Vagina (tissue), 2 donors: ENCODE measurements at places on chromosomes 1 and 21. TPM values are rescaled to one million over a fixed set of nuclear protein-coding genes. Genes with fewer than 3 reads are reported as not detected.
A peak's percentile ranks its signal among the peaks of the same experiment; 100 is the strongest.

Gene CYP4A22
- not detected for total RNA-seq

Gene PPIAL4G
- not detected for total RNA-seq

Gene ATP1A4
- not detected for total RNA-seq

Gene IVL
- 169 TPM for total RNA-seq

Gene RBP7
- 36.3 TPM for total RNA-seq

Gene ANGPTL1
- total RNA-seq, result 19.4 TPM

Gene RNU1-2
- total RNA-seq, result 19,908 TPM

Gene CRP
- not detected for total RNA-seq

Gene OPN3
- total RNA-seq, result 15.5 TPM

Gene ATP5PF
- total RNA-seq, result 74.9 TPM

Gene LCE3B
- not detected for total RNA-seq

DNA sequence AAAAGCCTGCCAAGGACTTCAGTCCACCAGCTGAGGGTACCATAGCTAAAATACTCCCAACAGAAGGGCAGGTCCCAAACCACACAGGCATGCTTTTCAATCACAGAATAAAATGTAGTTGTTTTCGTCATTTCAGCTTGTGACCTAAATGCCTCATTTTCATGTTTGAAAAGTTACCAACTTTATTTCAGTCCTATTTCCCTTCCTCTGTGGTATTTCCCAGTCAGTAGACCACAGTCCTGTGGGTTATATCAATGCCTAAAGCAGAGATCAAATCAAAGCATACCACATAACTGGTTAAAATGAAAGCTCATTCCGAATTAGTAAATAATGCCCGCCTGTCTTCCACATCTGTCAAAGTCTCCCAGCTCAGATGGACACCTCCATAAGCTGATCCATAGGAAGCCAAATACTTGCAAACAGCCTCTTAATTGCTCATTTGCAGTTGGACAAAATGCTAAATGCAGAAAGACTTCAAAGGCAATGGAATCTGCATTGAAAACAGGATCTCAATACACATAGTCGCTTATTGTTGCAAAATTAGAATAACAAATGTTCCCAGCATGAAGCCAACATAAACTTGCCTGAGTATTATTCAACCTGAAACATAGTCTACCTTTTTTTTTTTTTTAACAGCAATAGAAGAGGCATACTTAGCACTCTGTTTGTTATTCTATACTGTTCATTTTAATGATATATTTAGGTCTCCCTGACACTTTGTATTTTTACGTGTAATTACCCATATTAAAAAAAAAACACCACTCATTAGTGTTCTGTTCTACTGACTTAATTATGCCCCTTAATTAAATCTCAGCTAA is 53.9 kb downstream of the NR5A2 start:
- H3K27ac ChIP-seq, result no peak overlapping the region
- no peaks in the 10 kb centered on the region for H3K36me3 ChIP-seq
- no peaks in the 10 kb centered on the region for H3K4me1 ChIP-seq
- DNase-seq, result no peak
- no peaks in the 10 kb centered on the region for H3K27me3 ChIP-seq

DNA sequence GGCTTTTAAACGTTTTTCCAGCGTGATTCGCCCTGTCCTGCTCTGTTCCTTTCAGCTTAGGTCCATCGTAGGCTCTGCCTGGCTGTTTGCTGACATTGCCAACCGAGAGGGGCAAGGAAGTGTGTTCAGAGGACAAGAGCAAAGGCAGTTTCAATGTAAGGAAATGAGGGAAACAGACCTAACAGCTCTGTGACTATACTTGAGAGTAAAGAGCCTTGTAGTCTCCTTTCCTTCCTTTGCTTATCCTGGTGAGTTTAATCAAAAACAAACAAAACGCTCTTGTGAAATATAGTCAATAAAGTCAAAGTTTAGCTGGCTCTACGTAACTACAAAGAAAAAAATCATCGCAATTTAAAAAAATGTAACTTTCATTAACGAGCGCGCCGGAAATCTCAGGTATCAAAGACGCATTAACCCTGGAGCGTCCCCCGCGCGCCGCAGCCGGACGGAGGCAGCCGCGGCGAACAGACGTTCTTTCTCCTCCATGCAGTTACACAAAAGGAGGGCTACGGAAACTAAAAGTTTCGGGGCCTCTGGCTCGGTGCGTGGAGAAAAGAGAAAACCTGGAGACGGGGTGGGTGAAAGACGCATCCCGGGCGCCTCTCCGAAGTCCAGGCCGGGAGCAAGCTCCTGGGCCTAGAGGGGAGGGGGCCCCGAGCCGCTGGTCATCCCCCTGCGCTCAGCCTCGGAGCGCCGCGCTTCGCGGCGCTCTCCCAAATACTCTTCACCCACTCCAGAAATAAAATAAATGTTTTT is 617 bp upstream of the ADGRL2 start:
- no peaks in the 10 kb centered on the region for H3K27me3 ChIP-seq
- no peak for DNase-seq
- H3K4me3 ChIP-seq, result peak overlapping the region; percentile 79
- peaks cover 8% of the 10 kb centered on the region for H3K4me1 ChIP-seq

GRCh38 chr1:87226341-87226760 is 102.3 kb upstream of the LMO4 start:
- no peaks in the 10 kb centered on the region for H3K36me3 ChIP-seq
- H3K27ac ChIP-seq, result peak overlapping the region; percentile 18
- H3K4me1 ChIP-seq, result no peaks in the 10 kb centered on the region
- H3K27me3 ChIP-seq, result no peaks in the 10 kb centered on the region
- H3K4me3 ChIP-seq, result no peak overlapping the region
- no peak for DNase-seq

GRCh38 chr1:225651872-225652728 is 823 bp downstream of the ENAH start:
- peaks cover 41% of the 10 kb centered on the region for H3K4me1 ChIP-seq
- H3K27me3 ChIP-seq, result no peaks in the 10 kb centered on the region
- peak overlapping the region; percentile 97 for H3K27ac ChIP-seq

DNA sequence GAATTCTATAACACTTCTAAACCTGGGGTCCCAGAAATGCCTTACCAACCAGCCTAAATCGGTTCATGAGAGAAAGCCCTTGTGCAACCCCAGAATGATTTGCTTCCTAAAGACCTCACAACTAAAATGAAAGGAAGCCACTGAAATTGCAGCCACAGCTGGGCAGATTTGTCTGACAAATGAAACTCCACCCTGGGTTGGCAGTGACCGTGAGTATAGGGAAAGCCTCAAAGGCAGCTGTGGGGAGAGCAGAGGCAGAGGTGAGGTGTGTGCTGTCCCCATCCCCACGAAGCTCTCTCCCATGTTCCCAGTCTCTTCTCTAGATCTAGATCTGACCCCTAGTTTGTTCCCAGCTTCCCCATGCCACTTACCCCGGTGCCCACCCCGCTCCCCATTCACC is 23.1 kb downstream of the RHBDL2 start:
- H3K4me3 ChIP-seq, result no peak overlapping the region
- H3K36me3 ChIP-seq, result no peaks in the 10 kb centered on the region
- no peak for DNase-seq
- no peak overlapping the region for H3K27ac ChIP-seq
- H3K4me1 ChIP-seq, result no peaks in the 10 kb centered on the region

GRCh38 chr21:15809818-15810217 is 80.0 kb downstream of the USP25 start:
- no peaks in the 10 kb centered on the region for H3K27me3 ChIP-seq
- no peaks in the 10 kb centered on the region for H3K36me3 ChIP-seq
- no peak for DNase-seq

DNA sequence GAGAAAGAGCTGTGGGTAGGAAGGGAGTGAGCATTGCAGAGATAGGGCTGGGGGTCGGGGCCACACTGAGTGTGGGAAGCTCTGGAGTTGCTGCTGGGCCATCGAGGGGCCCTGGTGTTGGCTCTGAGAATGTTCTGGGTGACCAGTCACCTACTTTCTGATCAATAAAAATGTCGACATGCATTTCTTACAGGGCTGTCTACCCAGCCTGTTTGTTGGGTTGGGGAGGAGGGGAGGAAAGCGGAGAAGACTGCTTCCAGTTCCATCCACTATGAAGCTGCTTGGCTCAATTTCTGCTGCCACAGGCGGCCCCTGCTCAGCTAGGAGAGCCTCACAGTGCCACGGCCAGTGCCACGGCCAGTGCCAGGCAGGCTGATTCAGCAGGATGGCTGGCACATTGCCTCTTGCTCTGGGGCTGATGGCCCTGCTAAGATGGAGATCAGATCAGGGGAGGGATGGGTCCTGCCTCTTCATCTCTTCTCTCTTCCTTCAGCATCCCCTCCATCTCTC is 3.0 kb upstream of the PADI3 start:
- H3K27ac ChIP-seq, result no peak overlapping the region
- H3K4me3 ChIP-seq, result no peak overlapping the region
- H3K36me3 ChIP-seq, result no peaks in the 10 kb centered on the region
- no peak for DNase-seq

GRCh38 chr1:198778049-198778448 is 139.2 kb downstream of the PTPRC start:
- H3K27ac ChIP-seq, result no peak overlapping the region
- H3K36me3 ChIP-seq, result no peaks in the 10 kb centered on the region
- H3K27me3 ChIP-seq, result no peaks in the 10 kb centered on the region
- no peak overlapping the region for H3K4me3 ChIP-seq

DNA sequence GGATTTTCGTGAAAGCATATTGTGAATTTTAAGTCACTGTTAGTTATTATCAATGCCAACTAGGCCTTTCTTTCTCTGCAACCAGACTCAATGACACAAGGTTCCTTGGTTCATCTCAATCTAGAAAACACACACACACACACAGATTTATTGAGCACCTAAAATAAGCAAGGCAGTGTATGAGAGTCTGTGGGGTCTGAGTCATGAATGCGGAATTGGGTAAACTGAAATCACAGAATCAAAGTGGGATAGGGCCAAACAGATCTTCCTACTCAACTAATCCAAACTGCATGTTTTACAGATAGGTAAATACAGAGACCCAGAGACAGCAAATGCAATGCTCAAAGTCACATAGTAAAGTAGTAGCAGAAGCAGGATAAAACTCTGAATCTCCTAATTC is 48.5 kb upstream of the NRDC start:
- H3K36me3 ChIP-seq, result no peaks in the 10 kb centered on the region
- no peak for DNase-seq
- H3K27me3 ChIP-seq, result no peaks in the 10 kb centered on the region
- H3K4me3 ChIP-seq, result no peak overlapping the region
- H3K4me1 ChIP-seq, result no peaks in the 10 kb centered on the region

- H3K36me3 ChIP-seq, result no peaks in the 10 kb centered on the region
- DNase-seq, result no peak
- H3K27ac ChIP-seq, result peak overlapping the region; percentile 69
- H3K4me3 ChIP-seq, result no peak overlapping the region
Measured at GRCh38 chr1:218459450-218459849, 114.3 kb downstream of the TGFB2 start.

- no peaks in the 10 kb centered on the region for H3K36me3 ChIP-seq
- no peaks in the 10 kb centered on the region for H3K4me1 ChIP-seq
- H3K27ac ChIP-seq, result no peak overlapping the region
- no peak overlapping the region for H3K4me3 ChIP-seq
- no peak for DNase-seq
Measured at GRCh38 chr1:198604975-198605374, 33.9 kb upstream of the PTPRC start.

DNA sequence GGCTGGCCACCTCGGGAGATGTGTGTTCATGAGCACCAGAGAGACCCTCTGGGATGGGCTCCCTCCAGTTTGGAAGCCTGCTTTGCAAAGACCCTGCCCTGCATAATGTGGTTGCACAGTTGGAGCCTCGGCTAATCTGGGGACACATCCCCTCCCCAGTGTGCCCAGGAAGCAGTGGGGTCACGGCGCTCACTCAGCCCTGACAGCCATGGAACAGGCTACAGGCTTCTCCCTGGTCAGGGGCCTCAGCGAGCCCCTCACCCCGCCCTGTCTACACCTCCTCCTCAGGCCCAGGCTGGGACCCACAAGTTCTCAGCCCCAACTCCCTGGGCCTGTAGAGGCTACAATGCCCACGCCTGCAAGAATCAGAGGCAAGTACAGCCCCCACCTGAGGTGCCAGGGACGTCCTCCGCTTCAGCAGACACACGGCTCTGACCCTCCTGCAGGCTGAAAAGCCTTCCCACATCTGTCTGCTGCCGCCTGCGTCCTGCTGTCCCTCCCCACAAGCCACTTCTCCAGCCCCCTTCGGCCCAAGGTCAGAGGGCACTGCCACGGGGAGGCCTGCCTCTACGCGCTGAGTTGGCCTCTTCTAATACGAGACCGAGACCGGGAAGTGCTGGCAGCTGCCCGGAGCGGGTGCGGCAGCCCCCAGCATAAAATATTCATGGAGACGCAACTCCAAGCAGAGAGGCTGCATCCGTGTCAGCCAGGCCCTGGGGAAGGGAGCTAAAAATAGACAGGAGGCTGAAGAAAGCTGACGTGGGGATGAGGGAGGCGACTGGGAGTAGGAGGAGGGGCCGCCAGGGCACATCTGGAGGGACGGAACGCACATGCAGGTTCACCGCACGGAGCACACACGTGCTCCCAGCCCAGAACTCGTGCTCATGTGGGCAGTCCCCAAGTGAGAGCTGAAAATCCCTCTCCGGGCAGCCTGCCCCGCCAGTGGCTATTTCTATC is 15.2 kb upstream of the GPR153 start:
- no peak overlapping the region for H3K4me3 ChIP-seq
- no peaks in the 10 kb centered on the region for H3K27me3 ChIP-seq
- peak overlapping the region; percentile 91 for H3K27ac ChIP-seq
- no peak for DNase-seq

DNA sequence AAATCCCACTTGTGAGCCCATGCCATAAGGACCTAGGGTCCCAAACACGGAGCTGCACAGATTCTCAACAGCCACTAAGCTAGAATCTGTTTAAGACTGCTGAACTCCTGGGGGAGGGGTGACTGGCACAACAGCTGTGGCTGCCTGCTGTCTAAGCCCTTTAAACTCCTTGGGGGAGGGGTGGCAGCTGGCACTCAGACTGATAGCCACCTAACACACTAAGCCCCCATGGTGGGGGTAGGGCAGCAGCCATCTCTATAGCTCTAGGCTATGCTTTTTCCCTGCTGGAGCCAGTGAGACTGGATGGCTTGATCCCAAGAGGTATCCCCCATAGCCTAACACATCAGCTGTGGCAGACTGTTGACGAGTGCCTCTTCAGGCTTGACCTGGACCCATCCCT is 73.3 kb upstream of the FMO3 start:
- H3K4me3 ChIP-seq, result no peak overlapping the region
- H3K27ac ChIP-seq, result no peak overlapping the region
- H3K4me1 ChIP-seq, result no peaks in the 10 kb centered on the region
- no peaks in the 10 kb centered on the region for H3K36me3 ChIP-seq
- no peaks in the 10 kb centered on the region for H3K27me3 ChIP-seq

DNA sequence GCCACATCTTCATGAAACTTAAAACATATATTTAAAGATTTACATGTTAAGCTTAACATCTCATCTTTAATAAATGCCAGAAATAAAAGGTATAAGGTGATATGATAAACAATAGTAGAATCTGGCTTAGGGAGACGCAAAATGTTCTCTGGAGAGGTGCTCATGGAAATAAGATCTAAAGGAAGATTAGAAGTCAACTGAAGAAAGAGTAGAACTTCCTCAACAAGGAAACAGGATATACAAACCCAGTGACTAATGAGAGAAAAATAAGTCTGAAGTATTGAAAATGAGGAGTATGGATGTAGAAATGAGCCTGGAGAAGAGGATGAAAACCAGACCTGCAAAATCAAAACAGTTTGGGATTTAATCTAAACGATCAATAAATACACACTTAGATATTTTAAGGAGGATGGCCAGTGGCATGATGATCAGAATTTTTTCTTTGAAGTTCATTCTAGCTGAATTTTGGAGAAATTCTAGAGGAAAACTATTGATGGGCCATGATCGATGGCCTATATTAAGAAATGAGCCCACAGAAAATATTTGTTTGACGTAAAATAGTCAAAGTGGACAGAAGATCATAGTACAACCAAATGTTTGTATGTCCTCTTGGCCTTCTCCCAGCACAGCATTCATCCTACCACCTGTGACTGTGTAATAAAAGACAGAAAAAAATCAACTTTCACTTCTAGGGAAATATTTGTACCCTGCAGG is 387.9 kb upstream of the PTBP2 start:
- H3K36me3 ChIP-seq, result no peaks in the 10 kb centered on the region
- H3K4me1 ChIP-seq, result no peaks in the 10 kb centered on the region
- H3K27ac ChIP-seq, result no peak overlapping the region
- no peak overlapping the region for H3K4me3 ChIP-seq
- DNase-seq, result no peak
- no peaks in the 10 kb centered on the region for H3K27me3 ChIP-seq
